ENCODE measurements at places on chromosomes 5 and 9.
A peak's percentile ranks its signal among the peaks of the same experiment; 100 is the strongest.

GRCh38 chr5:41754857-41755256 is 115.4 kb downstream of the OXCT1 start:
- DNase-seq: no peak

DNA sequence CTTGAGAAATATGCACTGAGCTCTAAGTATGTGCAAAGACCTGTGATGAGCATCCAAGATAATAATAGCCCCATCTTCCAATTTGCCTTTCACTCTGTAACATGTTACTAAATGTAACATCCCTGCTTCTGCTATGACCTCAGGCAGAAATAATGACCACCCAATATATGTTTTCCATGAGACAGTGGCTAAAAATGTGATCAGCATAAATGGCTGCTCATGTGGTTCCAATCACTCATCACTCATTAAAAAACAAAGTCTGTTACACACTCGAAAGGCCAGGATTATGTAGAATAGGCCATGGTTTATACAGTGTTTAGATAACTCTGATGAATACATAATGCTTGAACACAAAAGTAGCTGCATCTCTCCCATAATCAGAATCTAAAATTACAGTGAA is 71.4 kb upstream of the MOCS2 start:
- DNase-seq: no peak

DNA sequence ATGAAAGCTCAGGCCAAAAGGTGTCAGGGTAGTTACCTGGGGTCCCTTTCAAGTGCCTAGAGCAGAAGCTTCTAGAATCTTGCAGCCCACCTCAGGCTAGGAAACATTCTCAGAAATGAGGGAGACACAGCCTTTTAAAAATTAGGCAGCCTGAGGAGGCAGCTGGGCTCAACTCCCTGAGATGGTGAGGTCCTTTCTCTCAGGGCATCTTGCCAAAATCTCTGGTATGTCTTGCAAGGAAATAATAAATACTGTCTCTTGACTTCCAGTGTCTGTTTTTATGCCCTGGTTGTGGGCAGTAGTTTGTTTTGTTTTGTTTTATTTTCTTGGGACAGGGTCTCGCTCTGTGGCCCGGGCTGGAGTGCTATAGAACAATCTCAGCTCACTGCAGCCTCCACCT is 100.9 kb upstream of the APC start:
- DNase-seq: no peak

GRCh38 chr9:16992138-16992537 is 121.7 kb upstream of the BNC2 start:
- no peak for DNase-seq

DNA sequence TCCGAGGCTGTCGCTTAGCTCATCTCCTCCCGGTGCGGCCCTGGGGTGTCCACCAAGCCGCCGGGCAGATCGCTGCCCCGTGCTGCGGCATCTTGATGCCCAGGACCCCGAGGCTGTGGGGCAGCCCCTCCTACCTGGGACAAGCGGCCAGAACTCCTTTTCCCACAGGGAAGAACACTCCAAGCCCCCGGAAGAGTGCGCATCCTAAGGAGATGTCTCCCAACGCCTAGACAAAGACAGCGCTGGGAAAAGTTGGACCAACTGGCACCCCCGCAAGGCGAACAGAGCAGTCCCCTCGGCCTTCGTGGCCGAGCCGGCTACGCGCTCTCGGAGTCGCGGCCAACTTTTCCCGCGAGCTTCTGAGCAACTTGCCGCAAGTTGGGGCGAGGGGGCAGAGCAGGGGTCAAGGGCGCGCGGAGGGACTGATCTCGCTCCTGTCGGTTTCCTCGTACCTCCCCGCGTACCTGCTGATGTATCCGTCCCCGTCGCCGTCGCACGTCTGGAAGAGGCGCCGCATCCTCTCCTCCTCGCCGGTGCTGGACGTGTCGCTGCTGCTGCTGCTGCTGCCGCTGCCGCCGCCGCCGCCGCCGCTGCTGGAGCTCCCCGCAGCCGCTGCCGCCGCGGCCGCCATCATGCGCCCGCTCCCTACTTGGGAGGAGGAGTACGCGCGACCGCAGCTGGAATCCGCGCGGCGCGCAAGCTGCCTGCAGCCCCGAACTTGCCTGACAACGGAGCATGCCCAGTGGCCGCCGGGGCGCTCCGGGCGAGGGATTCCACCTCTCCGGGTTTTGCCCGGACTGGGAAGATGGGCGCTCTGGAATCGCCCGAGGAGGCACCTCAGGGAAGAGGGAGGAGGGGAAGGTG is at the start of gene MCC:
Gene MCC, minus strand, starts transcription at position 673 of the 864 bp plus-strand sequence.
- peak; percentile 32 for DNase-seq

DNA sequence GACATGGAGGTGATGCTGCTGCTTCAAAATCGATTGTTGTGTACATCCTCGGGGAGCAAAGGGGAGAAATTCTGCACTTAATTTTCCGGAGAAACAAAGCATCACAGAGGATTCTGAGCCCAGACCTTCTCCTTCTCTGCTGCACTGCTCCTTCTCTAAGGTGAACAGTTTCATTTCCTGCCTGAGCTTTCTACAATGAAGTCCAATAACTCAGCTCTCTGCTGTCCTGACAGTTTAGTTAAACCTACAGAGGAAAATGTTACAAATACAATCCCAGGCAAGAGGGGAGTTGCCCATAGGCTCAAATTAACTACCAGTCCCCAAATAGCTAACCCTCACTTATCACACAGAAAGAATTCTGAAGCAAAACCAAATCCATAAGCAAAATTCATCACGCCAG is 206.3 kb downstream of the EFNA5 start:
- DNase-seq: no peak

DNA sequence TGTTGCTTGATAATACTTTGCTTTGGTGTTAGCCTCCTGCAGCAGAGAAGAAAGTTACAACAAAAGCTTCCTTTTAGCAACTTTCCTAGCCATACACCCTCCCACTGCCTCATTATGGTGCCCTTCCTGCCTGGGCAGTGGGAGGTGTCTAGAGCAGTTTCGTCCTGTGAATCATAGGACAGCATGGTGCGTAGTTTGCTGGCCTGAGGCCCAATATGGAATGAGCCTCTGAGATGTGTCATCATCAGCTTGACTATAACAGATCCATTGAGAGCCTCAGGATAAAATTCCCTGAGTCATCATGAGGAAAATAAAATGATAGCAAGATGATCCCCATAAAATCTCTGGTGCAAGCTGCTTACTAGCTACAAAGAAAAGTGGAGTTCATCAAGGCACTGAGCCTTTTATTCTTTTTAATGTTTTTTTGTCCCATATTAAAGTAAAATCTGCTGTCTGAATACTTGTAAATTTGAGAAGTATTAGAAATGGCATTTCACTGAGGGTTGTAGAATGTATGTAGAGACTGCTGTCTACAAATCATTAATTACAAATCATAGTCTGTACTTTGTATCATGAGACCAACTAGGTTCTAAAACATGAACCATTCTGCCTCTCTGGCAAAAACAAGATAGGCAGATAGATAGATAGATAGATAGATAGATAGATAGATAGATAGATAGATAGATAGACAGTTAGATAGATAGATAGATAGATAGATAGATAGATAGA is 303.0 kb upstream of the PDE4D start:
- DNase-seq: no peak

DNA sequence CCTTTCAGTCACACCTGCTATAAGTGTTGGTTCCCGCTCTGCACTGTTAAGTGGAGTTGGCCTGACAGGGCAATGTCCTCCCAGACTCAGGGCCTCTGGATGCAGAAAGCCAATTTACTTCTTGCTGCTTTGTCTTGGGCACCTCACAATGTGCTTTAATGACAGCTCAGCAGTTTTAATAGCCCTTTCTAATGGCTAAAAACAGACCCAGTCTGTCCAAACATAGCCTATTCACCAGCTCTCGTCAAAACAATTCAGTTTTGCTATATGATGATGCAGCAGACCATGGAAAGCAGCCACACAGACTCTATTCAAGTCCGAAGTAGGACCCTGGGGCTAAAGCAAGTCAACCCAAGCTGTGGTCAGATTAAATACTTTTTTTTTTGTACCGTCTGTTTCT is 529.1 kb upstream of the SEMA6A start:
- no peak for DNase-seq

DNA sequence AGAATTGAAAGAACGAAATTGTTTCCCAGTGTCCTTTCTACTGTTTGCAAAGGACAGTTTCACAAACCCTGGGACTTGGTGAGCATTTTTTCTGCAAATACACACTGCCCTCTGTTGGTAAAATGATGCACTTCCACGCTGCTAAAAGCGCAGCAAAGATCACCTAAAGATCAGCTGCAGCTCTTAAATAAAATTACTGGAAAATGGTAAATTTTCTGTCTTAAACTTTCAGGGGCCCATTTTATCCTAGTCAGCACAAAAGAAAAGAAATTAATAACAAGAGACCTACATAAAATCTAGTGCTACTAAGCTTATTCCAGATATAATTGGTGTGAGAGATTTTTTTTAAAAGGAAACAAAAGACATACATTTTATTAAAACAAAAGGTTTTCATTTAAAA is 566.0 kb downstream of the CAAP1 start:
- DNase-seq: no peak

DNA sequence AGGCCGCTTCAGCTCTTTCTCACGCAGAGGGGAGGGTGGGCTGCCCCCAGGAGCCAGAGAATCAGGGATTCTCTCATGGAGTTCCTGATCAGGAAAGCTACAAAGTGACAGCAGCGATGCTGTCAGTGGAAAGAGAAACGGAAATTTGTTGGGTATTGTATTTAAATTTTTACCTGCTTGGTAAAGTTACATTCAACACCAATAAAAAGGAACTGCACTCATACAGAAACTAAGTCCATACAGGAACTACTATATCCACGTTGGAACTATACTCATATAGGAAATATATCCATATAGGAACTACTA is 325.5 kb upstream of the IRX4 start:
- no peak for DNase-seq

GRCh38 chr5:143567583-143568504 is 164.4 kb upstream of the NR3C1 start:
- no peak for DNase-seq

DNA sequence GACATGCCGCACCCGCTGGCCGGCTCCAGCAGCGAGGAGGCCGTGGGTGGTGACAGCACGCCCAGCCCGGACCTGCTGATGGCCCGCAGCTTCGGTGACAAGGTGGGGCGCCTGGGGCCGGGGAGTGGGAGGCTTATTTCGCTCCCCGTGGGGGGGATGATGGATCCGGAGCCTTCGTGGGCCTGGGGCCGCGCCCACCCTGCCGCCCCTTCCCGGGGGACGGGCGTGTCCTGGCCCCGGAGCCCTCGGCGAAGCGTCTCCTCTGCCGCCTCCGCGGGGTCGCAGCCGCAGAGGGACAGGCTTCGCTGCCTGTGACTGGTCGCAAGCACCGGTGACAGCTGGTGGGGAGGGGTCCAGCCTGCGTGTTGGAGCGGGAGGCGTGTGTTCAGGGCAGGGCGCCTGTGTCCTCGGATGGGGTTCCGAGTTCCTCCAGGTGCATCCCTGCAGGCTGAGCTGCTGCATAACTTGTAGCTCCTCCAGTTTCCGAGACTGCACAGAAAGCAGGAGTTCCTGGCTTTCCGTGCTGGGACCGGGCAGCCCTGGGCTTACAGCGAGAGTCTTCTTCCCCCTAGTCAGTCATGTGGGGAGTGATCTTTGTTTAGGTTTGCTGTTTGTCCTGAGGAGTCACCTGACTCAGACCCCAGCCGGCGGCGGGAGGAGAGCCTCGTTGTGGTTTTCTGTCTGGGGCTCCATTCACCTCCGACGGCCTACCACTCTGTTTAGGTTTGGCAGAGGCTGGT is 666 bp downstream of the SNX30 start:
- DNase-seq: no peak

- DNase-seq: no peak
These were observed 8.4 kb downstream of the CARNMT1 start for GRCh38 chr9:75019654-75020053.

DNA sequence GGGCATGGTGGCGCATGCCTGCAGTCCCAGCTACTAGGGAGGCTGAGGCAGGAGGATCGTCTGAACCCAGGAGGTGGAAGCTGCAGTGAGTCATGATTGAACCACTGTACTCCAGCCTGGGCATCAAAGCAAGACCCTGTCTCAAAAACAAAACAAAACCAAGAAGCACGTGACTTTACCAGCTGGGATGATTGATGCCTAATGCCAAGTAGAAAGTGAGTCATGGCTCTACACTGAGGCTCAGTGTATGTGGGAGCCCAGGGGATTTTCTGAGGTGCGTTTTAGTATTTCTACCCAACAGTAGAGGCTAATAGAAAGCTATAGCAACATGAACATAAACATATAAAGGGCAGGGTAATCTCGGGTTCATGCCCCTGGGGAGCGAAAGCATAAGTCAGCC is 13.9 kb upstream of the BRD3OS start:
- DNase-seq: no peak

- DNase-seq: no peak
These were observed 141.2 kb upstream of the RETREG1 start for GRCh38 chr5:16757989-16758501.

DNA sequence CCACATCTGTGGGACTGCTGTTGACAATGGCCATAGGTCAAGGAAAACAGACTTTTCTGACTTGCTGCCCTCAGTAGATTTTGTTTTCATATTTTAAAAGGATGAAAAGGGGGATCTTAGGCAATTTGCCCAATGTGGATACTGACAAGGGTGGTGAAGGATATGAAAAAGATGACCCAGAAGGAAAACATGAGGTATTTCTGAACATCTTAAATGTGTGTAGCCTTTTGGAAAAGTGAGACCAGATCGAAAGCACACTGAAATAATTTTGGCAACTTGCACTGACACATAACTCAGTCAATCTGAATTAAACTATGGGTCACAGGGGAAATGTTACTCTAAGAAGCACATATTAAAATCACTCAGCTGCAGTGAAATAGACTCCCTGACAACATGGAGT is 1793.0 kb upstream of the ACO1 start:
- no peak for DNase-seq

GRCh38 chr9:6917162-6917561 is 159.4 kb downstream of the KDM4C start:
- DNase-seq: no peak

DNA sequence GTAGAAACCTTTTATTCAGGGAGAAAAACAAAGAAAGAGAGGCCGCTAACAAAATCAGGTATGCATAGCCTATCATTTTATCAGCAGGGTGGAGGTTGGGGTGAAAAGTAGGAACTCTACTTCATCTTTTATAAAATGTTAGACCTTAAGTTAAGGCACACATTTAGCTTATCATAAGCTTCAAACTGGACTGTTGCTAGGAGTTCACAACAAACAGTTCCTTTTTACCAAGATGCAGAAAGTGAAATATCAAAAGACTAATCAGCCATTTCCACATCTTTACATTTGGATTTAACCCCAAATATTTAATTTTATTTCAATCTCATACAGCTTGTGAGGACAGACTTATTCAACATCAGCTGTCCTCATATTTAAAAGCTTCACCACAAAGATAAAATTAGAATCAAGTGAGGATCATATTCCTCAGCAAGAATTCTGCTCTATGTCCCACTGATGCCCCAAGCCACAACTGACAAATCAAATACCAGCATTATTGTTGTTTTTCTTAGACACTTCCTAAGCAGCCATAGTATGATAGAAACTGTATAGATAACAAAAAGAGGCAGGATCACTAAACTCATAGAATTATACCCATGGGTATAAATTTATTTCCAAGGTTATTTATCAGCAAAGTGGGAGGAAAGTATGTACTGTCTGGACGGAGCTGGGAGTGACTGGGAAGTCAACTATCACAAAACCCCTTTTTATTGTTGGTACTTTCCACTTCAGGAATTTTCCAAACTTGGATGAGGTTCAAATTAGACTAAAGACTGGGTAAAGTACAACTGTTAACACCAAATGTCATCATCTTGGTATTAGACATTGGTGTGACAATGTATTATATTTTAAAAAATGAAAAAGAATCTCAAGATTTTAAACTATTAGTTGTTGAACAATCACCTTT is 29.9 kb upstream of the MYOT start:
- DNase-seq: no peak
